Tibial nerve (tissue), 4 donors: ENCODE measurements at places on chromosomes 4 and X. TPM values are rescaled to one million over a fixed set of nuclear protein-coding genes. Genes with fewer than 3 reads are reported as not detected.

GRCh38 chr4:138796761-138797160, 218.8 kb upstream of the NOCT start:
- no peaks in the 10 kb centered on the region for H3K27me3 ChIP-seq
- no peak for DNase-seq
- no peaks in the 10 kb centered on the region for H3K36me3 ChIP-seq

- DNase-seq, result no peak
- no peaks in the 10 kb centered on the region for H3K27me3 ChIP-seq
- H3K36me3 ChIP-seq, result no peaks in the 10 kb centered on the region
- no peaks in the 10 kb centered on the region for H3K4me1 ChIP-seq
These were observed 166.7 kb downstream of the RPA4 start for GRCh38 chrX:97050392-97050791.

XK gene
- under 0.01 TPM for total RNA-seq

GLOD5 gene
- total RNA-seq, result not detected

HTR2C gene
- total RNA-seq, result not detected

- no peaks in the 10 kb centered on the region for H3K27me3 ChIP-seq
- H3K36me3 ChIP-seq, result no peaks in the 10 kb centered on the region
- H3K4me1 ChIP-seq, result no peaks in the 10 kb centered on the region
- no peak overlapping the region for H3K27ac ChIP-seq
- no peak for DNase-seq
These were observed 52.7 kb upstream of the NEIL3 start for GRCh38 chr4:177256950-177257349.

GRCh38 chrX:48520455-48520854, 1.2 kb upstream of the EBP start:
- no peaks in the 10 kb centered on the region for H3K36me3 ChIP-seq
- no peak overlapping the region for H3K27ac ChIP-seq
- H3K4me3 ChIP-seq, result no peak overlapping the region
- H3K27me3 ChIP-seq, result no peaks in the 10 kb centered on the region
- no peaks in the 10 kb centered on the region for H3K4me1 ChIP-seq
